ENCODE measurements at places on chromosomes 6 and 20.
A peak's percentile ranks its signal among the peaks of the same experiment; 100 is the strongest.

GRCh38 chr20:38863024-38863851 lies 57.7 kb downstream of the PPP1R16B start:
- DNase-seq, result no peak
- H3K36me3 ChIP-seq, result no peaks in the 10 kb centered on the region
- H3K4me3 ChIP-seq, result no peak overlapping the region
- H3K27me3 ChIP-seq, result peaks cover 1% of the 10 kb centered on the region

GRCh38 chr6:127077886-127078285 lies 40.6 kb upstream of the RSPO3 start:
- no peak overlapping the region for H3K27ac ChIP-seq
- H3K4me3 ChIP-seq, result no peak overlapping the region
- no peak for DNase-seq
- no peaks in the 10 kb centered on the region for H3K27me3 ChIP-seq
- H3K36me3 ChIP-seq, result no peaks in the 10 kb centered on the region
- H3K4me1 ChIP-seq, result peaks cover 5% of the 10 kb centered on the region

GRCh38 chr6:28337121-28337520 lies 1.2 kb upstream of the ZSCAN31 start:
- DNase-seq, result no peak
- peaks cover 7% of the 10 kb centered on the region for H3K4me1 ChIP-seq
- H3K27me3 ChIP-seq, result no peaks in the 10 kb centered on the region
- peak overlapping the region; percentile 49 for H3K4me3 ChIP-seq
- no peak overlapping the region for H3K27ac ChIP-seq

DNA sequence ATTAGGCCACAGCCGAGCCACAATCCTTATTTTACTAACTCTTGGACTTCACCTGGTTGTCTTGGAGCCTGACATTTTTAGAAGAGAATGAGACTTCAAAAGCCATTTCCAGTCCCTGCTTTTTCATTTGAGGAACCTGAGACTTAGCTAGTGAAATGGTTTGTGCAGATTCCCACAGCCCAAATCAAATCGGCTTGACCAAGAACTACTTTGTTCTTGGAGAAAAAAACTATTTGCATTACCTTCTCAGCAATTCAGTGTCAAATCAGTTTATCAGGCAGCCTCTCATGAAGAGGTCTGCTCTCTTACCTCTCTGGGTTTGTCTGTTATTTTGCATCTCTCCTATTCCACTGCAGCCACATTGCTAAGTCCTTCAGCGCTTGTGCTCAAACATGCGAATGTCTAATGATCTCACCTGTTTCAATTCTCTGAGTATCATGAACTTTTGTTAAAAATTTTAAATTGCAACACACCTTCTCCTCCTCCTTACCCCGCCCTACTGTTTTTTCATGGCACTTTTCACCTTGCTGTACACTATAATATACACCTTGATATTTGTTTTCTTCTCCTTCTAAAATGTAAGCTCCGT lies 573 bp upstream of the IFNGR1 start:
- peaks cover 12% of the 10 kb centered on the region for H3K36me3 ChIP-seq
- H3K27ac ChIP-seq, result peak overlapping the region; percentile 90
- H3K4me3 ChIP-seq, result peak overlapping the region; percentile 88
- peaks cover 57% of the 10 kb centered on the region for H3K4me1 ChIP-seq

- H3K27ac ChIP-seq, result no peak overlapping the region
- no peaks in the 10 kb centered on the region for H3K4me1 ChIP-seq
- H3K27me3 ChIP-seq, result no peaks in the 10 kb centered on the region
- no peak overlapping the region for H3K4me3 ChIP-seq
- 0 out of 2 replicates have a peak, but pooled peaks cover 12% of the 10 kb centered on the region for H3K36me3 ChIP-seq
These were observed 99.9 kb downstream of the CAP2 start for GRCh38 chr6:17493286-17493685.

DNA sequence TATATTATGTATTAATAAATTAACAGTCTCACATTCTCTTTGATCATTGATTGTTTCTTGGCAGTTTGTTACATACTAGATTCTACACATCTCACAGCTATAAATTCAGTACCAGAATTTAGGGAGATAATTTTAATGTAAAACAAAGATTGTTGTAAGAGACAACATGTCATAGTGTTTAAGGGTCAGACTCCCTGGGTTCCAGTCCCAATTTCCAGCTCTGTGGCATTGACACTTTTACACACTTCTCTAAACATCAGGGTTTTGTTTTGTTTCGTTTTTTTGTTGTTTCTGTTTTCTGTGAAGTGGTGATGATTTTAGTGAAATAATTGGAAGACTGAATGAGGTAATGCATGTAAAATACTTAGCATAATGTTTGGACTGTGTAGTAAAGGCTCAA lies 19.9 kb downstream of the ADGRB3 start:
- H3K27ac ChIP-seq, result no peak overlapping the region
- H3K36me3 ChIP-seq, result no peaks in the 10 kb centered on the region
- H3K4me1 ChIP-seq, result no peaks in the 10 kb centered on the region
- H3K4me3 ChIP-seq, result no peak overlapping the region
- no peaks in the 10 kb centered on the region for H3K27me3 ChIP-seq
- no peak for DNase-seq

DNA sequence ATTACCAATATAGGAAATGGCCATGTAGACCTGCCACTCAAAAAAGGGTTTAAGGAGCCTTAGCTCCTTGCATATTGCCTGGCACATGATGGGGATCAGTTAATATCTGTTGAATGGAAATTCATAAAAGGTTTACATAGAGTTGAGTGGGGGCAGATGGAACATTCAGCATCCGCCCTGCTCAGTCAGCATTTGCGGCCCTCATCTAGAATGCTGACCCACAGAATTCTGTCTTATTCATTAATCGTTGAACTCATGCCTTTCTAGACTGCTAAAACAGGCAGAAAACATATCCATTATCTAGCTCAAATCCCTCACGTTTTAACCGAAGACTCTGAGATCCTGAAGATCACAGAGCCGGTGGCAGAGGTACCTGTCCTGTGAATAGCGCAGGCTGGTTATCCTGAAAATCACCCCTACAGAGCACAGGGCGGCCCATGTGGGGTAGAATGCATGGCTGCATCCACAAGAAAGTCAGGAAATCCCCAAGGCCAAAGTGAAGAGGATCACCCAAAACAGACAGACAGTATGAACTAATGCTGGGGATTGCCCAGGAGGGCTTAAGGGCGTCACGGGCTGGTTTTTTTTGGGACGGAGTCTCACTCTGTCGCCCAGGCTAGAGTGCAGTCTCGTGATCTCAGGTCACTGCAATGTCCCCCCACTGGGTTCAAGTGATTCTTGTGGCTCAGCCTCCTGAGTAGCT lies 59.9 kb downstream of the CNBD2 start:
- DNase-seq, result no peak
- no peaks in the 10 kb centered on the region for H3K36me3 ChIP-seq

DNA sequence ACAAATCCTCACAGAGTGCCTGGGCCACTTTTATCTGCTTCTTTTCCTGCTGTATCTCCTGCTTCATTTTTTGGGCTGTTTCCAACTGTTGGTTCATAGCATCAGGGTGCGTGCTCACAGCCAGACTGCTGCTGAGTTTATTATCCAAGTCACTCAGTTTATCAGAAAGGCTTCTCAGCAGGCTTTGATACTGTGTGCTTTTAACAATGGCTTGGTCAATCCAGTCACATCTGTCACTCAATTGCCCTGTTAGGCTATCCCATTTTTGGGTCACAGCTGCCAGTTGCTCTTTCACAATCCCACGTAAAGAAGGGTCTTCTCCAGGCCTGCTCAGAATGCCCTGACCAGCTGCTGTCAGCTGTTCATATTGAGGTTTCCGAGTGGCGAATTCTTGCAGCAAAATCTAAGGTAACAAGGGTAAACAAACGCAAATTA lies 87.2 kb downstream of the DST start:
- H3K27ac ChIP-seq, result no peak overlapping the region
- peaks cover 21% of the 10 kb centered on the region for H3K36me3 ChIP-seq
- no peak overlapping the region for H3K4me3 ChIP-seq
- no peaks in the 10 kb centered on the region for H3K4me1 ChIP-seq
- no peaks in the 10 kb centered on the region for H3K27me3 ChIP-seq

DNA sequence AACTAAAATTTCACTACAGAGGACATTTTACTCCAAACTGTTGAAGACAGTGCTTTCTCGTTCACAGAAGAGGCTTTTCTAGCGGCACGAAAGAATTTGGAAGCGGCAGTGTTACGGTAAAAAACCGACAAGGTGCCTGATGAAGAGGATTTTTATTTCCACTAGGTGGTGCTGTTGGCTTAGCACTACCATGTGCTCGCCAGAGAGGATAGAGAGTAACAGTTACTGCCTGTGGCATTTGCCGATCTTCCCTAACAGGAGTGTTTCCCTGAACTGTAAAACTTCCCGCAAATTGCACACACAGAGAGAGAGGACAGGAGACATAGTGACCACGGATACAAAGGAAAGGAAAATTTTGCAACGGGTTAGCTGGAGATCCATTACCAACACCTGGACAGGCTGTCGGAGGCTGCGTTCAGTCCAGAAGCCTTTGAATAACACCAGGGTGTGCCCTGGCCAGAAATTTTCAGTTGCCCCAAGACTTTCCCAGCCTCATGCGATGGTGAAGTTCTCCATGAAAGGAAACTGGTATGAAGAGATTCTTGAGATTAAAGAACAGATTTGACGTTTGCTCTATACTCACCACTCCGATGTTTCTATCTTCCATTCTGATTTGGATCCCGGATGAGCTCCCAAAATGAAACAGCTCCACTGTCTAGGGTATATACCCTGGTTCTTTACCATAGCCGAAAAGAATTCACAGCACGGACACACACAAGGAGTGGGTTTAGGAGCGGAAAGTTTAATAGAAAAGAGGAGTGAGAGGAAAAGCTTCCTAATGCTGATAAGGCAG lies 48.1 kb downstream of the HLA-DPB1 start:
- peak; percentile 42 for DNase-seq
- H3K27me3 ChIP-seq, result peaks cover 65% of the 10 kb centered on the region
- H3K4me1 ChIP-seq, result no peaks in the 10 kb centered on the region

DNA sequence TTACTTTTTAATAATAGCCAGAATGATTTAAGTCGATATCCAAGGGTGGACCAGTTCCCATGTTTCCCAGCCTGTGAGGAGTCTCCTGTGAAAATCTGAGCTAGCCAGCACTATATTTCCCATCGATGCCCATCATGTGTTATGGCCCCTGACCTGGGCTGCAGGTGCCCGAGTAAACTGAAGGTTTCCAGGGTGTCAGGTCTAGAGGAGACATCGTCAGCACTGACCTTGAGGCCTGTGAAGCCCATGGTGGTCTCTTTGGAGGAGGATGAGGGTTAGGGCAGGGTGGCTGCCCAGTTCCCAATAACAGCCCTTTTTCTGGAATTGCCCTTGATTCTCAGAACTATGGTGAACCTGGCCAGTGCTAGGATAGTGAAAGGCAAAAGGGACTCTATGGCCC lies 63.0 kb upstream of the TOP1 start:
- no peak for DNase-seq
- H3K27ac ChIP-seq, result no peak overlapping the region
- no peaks in the 10 kb centered on the region for H3K36me3 ChIP-seq
- no peak overlapping the region for H3K4me3 ChIP-seq
- H3K4me1 ChIP-seq, result no peaks in the 10 kb centered on the region

DNA sequence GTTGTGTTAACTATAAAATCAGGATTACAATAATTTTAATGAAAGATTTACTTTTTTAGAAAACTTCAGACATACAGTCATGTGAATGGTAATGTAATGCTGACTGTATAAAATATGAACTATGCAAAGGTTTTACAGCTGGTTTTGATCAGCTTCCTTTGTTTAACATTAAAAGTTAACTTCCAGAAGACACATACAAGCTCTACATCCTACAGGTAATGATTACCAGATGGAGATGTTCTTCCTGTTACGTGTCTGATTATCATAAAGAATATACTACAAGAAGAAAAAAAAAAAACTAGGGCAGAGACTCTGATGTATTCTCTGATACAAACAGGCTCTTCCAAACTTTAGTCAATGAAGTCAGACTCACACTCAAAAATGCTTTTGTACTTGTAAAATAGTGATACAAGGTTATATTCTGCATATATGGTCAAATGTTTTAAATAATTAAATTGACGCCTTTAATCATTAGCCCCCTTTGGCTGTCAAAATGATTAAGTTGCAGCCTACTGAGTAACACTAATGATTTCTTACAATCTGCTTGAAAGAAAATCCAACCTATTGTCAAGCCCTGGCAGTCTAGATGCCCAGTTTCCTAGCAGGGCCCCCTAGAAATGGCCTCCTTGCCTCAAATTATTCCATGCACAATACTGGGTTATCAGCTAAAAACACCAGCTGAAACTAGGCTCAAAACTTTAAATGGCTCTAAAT lies 251.8 kb upstream of the RUNX2 start:
- no peaks in the 10 kb centered on the region for H3K36me3 ChIP-seq
- H3K27me3 ChIP-seq, result no peaks in the 10 kb centered on the region
- no peak overlapping the region for H3K4me3 ChIP-seq
- DNase-seq, result no peak

DNA sequence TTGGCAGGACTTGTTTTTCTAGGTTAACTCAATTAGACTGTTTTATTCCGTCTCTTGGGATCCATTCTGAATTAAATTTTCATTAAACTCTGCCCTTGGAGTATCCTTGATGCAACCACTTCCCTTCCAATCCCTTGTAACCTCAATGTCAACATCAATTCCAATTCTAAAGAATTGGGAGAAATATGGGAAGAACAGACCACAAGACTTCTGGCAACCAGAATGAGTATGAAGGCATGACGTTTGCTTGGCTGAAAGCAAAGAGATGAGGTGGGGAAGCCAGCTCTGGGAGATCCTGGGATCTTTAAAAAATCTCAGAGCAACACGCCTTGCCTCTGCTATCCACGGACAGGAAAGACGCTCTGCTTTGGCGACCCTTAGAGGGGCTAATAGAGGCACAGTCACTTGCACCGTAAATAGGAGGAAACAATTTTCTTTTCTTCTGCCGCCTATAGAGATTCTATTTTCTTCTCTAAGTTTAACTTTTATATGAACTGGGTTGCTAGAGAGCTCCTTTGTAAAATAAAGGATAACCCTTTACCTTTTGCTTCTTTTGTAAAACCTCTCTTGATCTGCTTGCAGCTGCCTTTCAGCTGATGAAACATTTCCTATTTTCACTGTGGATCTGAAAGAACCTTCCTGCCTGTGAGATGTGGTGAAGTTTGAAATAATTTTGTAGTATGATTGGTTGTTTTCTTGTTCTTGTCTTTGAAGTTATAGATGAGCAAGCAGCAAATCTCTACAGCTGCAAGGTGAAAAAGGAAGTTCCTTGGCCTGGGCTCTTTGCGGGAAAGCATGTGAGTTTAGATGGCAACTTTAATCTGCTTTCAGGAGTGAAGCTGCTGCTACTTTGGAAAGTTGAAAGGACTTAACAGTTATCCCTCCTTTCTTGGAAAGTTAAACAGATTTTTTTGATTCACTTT lies at the start of gene ASIP:
ASIP (plus strand) TSS at position 731 of the 923 bp plus-strand sequence. CDS start 18,952 bp downstream, outside the sequence.
- no peak within 1 kb of the TSS for H3K27ac ChIP-seq
- no peaks in the 10 kb centered on the region for H3K27me3 ChIP-seq
- H3K4me1 ChIP-seq, result no peaks in the 10 kb centered on the region
- no peak within 1 kb of the TSS for H3K4me3 ChIP-seq
- no peak for DNase-seq

DNA sequence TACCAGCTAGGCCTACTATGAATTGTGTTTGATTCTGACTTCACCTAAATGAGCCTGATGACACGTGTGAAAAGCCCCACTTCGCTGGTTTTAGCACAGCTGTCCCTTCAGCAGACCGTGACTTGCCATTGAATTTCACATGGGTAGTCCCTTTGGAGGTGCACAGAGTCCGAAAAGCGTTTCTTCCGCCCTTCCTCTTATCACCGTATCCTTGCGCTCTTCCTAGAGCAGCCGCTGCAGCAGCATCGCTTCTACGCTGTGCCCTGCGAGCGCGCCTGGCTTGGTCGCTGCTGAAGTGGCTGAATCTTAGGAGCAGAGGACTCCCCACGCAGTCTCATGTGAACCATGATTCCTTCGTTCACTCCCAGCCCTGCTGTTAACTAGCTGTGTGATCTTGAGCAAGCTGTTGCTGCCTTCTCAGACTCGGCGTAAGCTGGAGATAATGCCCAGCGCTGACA lies 127.0 kb downstream of the PACRG start:
- H3K27ac ChIP-seq, result no peak overlapping the region
- no peaks in the 10 kb centered on the region for H3K36me3 ChIP-seq
- no peak for DNase-seq
- H3K4me3 ChIP-seq, result no peak overlapping the region
- H3K4me1 ChIP-seq, result no peaks in the 10 kb centered on the region

All from PC-9 (cell line).